ENCODE measurements at places on chromosomes 3 and 15.

DNA sequence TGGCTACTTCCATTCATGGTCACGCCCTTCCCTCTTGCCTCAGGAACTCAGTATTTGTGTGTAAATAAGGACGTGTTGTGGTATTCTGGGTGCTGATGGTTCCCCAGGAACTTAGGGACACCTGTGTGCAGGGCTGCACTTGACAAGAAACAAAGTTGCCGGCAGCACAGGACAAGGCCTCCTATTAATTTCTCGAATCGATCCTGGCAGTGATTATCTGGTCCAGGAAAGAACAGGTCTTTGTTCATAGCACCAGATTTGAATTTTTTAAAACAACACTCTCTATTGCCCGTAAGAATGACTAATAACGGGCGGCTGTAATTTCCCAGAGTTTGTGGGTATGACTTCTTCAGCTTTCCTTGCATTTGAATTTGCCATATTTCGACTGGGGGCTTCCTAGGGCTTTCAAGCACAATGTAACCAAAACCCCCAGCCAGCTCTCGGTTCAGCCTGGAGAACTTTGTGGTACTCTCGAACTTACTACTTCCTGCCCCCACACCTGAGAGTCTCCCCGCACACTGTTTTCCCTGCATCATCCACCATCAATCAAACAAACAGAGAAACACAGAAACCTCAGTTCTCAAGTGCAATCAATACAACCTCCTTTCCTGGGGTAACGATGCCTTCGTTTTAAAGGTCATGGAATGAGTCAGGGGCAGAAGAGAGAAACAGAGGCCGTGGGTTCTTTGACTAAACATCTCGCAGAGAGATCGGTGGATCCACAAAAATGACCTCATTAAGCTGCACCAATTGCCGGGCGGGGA, 241.7 kb upstream of the ICE2 start:
- peak; percentile 22 for DNase-seq

DNA sequence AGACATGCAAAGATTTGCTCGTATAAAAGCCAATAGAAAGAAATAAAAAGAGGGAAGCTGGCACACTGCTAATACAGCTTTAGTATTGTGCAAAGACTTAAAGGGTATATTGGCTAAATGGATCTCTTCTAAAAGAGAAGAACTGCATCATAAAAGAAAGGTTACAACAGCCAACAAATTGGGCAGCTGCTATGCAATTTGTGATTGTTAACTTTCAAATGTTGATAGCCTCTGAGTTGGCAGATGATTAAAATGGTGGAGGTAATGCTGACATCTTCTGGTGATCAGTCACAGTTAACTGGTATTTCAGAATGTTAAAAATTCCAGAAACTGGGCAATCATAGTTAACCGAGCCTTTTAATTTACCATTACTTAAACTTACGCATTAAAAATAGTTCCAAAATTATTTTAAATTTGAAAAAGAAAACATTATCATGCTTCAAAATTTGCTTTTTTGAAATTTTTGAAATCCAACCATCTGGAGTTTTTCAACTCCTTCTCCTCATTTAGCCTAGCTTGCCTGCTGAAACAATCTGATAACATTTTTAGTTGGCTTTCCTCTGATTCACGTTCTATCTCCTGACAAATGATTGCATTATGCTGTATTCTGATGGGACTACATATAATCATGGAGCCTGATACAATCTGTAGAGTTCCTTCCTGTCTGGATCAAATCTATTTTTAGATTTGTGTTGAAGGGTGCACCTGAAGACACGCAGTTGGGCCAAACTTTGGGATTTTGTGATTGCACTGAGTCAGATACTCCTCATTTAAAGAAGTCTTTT, 144.0 kb upstream of the PDZRN3 start:
- no peak for DNase-seq

DNA sequence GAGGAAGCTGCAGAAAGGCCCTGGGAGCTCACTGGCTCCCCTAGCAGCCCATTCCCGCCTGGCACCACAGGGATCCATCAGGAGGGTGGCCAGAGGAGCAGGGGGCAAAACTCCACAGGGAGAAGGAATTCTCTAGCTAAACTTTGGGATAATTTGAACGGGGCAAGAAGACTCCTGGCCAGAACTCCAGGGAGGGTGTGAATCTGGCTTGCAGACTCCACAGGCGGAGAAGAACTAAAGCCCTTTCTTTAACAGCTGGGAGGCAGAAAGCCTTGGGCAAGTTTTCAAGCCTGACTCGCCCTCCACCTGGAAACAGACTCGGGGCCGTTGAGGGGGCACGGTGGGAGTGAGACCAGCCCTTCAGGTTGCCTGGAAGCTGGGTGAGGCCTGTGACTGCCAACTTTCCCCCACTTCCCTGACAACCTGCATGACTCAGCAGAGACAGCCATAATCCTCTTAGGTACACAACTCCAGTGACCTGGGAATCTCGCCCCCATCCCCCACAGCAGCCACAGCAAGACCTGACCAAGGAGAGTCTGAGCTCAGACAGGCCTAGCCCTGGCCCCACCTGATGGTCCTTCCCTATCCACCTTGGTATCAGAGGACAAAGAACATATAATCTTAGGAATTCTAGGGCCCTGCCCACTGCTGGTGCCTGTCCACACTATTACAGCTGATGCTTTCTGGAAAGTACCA, 28.6 kb downstream of the SLC27A2 start:
- no peak for DNase-seq

GRCh38 chr15:82646250-82647044, 716 bp downstream of the CPEB1 start:
- DNase-seq = no peak

DNA sequence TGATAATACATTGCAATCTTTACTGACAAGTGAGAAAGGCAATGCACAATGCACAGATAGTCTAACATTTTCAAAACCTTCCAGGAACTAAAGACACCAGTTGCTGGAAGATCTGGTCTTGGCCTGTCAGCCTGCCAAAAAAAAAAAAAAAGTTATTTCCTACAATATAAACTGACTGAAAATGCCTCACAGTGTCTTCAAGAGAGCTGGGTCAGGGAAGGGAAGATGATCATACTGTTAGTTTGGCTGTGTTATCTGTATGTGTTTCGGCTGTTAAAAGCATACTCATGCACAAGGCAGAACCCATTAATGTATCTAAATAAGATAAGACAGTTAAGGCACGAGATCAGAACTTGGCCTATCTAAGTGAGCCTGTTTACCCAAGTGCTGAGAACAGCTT, 673.4 kb downstream of the MECOM start:
- DNase-seq = no peak

- no peak for DNase-seq
These were observed 52.6 kb upstream of the SEC61A1 start for GRCh38 chr3:127999509-128000106.

GRCh38 chr3:125177746-125178145, 34.8 kb downstream of the SLC12A8 start:
- no peak for DNase-seq

Measured in GM13977 (cell line).